H7 (cell line): ENCODE measurements at places on chromosomes 16 and 17. TPM values are rescaled to one million over a fixed set of nuclear protein-coding genes. Genes with fewer than 3 reads are reported as not detected.

The TEKT5 gene
- total RNA-seq = 0.31 TPM in 1 of 2 replicates, not detected in the other

The SLFN11 gene
- total RNA-seq = 0.21 and 0.41 TPM in 2 replicates

The NPIPA7 gene
- 1.7 and 1.8 TPM in 2 replicates for total RNA-seq

The TSNAXIP1 gene
- total RNA-seq = 0.15 and 0.21 TPM in 2 replicates

The PLA2G15 gene
- 7.5 and 10.3 TPM in 2 replicates for total RNA-seq

The PIP4K2B gene
- 48.5 and 51.7 TPM in 2 replicates for total RNA-seq

DNA sequence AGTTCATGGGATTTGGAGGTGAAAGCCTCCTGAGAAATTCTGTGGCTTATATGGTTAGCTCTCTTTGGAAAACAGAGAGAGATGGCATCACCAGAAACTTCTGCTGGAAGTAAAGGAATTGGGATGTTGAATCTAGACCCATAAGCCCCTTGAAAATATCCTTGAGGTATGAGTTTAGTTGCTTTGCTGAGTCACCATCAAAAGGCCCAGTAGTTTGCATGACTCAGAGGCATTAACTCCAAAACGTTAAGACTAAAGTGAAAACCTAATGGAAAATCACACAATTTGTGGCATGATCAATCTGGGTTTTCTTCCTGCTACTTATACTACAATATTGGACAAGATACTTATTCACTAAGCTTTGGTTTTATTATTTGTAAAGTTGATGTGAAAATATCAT, 349.2 kb upstream of the SALL1 start:
- no peak for DNase-seq

DNA sequence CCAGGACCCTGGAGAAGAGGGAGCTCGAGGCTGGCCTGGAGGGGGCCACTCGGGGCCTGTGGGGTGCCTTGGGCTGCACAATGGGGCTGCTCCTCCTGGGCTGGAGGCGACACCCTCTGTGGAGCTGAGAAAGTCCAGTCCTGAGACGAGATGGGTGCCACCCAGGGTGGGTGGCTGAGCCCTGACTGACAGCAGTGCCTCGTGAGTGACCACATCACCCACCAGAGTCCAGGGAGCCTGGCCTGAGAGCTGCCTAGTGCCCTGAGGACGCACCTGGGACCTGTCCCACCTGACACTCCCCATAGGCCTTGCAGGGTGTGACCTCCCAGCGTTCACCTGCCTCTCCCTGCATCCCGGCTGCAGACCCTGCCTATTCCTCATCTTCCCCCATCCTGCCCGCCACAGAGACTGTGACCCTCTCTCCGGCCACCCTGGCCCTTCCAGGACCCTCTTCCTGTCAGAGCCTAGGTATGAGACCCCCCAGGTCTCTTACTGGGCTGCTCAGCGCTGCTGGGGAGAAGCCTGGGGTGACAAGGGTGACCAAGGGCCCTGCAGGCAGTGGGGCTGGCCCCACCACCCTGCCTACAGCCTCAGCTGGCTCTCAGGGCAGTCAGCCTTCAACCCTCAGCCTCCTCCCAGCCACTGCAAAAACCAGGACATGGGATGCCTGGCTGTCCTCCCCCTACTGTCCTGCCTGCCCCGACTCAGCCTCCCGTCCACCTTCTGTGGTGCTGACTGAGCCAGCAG, 41.2 kb downstream of the TNFRSF13B start:
- DNase-seq = peak; percentile 30

GRCh38 chr17:44067545-44067940, 1.1 kb upstream of the LSM12 start:
- DNase-seq = no peak

DNA sequence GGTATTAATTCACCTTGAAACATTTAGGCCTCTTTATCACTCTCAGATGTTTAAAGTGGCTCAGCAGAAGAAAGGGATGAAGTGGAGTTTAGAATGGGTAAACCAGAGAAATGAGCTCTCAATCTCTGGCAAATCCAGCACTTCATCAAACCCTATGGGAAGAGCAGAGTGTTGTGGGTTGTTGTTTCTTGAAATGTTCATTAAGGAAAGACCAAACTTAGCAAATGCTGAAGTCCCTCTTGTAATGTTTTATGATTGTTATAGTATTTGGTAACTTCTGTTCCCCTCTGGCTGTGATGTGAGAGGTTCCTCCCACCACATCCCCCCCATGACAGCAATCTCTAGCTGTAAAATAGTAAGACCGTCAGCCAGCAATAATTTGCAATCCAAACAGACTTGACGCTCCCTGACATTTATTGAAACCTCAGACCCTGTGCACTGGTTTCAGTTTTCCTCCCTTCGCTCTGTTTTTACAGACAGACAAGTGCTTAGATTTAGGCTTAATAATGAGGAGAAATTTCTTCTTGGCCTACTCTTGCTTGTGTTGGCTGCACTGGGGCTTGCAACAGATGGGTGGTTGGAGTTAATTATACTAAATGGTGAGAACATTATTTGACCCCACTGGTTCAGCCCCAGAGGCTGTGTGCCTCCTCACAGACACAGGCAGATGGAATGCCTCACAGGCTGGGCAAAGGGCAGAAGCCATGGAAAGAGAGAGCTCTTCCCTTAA, 609.4 kb upstream of the SOX9 start:
- DNase-seq = no peak

GRCh38 chr17:49074851-49075540, 57.6 kb upstream of the B4GALNT2 start:
- DNase-seq = no peak

GRCh38 chr16:12669908-12670307, 133.8 kb downstream of the CPPED1 start:
- DNase-seq = no peak

DNA sequence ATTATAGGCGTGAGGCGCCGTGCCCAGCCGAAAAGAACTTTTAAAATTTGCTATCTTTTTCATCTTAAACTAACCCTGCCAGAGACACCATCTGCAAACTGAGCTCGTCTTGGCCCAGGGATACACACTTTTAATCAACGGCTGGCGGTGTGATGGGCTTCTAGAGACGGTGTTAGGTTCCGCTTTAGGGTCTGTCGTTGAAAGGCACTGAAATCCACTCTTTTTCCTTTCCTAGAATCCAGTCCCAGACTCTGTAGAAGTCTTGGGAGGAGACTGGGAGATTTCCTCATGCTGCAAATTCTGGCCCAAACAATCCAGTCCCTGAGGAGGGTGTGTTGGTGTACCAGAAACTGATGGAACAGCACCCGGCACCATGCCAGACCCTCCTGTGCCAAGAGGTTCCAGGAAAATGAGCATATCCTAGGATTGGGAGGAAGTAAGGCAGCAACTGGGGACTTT, 52.0 kb upstream of the TEX2 start:
- DNase-seq = no peak

GRCh38 chr17:15268461-15268860, 3.3 kb upstream of the PMP22 start:
- DNase-seq = no peak

DNA sequence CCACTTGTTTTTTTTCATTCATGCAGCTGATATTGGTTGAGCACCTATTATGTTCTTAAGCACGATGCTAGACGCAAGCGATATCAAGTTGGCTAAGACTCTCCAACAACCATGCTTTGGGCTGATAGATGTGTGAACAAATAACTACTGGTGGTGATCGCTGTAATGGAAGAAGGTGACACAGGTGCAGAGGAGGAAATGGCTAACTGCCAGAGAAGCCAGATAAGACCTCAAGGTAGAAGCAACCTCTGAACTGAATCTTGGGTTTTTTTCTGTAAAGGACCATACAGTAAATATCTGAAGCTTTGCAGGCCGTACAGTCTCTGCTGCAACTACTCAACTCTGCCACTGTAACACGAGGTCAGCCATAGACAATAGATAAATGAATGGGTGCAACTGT, 97.9 kb downstream of the C17orf67 start:
- no peak for DNase-seq

GRCh38 chr17:73232587-73233373, 28.9 kb downstream of the CPSF4L start:
- peak; percentile 87 for DNase-seq

DNA sequence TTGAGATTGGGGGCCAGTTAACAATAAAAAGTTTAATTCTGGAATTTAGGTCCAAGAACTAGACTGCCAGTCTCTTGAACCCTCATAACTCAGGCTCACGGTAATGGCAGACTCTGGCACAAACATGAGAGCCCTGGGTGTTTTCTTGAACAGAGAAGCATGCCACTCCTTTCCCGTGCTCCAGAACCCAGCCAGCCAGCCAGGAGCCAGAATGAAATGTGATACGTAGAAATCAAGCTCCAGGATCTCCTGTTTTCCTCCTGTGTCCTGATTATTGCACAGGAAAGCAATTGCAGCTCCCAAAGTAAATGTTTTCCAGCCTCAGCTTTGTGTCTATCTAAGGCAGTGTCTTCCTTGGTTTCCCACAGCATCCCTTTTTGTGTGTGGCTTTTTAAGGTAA, 46.2 kb upstream of the NOL11 start:
- DNase-seq = no peak

GRCh38 chr17:73356561-73357170, 44.9 kb upstream of the CDC42EP4 start:
- DNase-seq = no peak

DNA sequence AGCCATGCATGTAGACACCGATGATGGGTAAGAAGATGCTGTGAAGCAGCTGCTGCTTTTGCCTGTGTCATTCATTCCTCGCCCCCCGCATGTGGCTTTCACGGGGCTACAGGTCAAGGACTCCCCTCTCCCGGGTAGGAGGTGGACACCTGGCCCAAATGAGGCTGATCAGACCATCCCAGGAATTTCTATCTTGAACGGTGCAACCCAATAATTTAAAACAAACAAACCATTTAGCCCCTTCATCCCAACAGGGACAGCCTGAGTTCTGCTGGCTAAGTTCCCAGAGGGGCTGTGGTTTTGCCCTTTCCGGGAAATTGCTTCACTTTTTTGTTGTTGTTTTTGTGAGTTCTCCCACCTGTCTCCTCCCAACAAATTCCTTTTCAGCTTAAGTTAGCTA, 137.7 kb upstream of the CDH5 start:
- no peak for DNase-seq

DNA sequence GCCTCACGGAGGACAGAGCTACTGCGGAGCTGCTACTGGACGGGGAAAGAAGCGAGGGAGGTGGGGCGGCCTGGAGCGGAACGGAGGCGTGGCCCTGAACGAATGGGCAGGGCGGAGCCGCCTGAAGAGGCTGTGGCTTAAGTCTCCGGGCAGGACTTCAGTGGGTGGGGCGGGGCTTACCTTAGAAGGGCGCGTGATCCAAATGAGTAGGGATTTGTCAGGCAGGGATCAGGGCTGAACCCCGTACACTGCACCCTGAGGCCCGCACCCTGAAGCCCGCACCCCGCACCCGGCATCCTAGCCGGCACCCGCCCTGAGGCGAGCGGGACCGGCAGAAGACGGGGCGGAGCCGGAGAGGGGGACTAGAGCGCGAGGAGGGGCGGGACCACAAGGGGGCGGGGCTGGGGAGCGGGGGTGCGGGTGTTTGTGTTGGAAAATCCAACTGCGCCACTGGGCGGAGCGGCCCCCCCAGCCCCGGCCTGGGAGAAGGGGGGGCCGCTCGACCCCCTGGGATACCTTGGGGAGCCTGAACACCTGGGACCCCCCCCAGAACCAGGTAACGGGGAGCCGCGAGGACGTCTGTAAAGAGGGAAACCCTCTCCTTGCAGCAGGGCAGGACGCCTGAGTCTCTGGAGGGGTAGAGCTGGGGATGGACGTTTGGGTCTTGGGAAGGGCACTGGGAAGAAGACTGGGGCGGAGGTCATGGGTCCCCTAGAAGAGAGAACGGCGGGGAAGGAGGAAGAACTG, at the start of gene KDM6B:
Gene KDM6B, plus strand, starts transcription at position 423 of the 747 bp plus-strand sequence. CDS start 11,338 bp downstream, outside the sequence.
- DNase-seq = peak; percentile 95

- DNase-seq = no peak
Measured at GRCh38 chr17:60817192-60817591, 139.5 kb downstream of the BCAS3 start.

DNA sequence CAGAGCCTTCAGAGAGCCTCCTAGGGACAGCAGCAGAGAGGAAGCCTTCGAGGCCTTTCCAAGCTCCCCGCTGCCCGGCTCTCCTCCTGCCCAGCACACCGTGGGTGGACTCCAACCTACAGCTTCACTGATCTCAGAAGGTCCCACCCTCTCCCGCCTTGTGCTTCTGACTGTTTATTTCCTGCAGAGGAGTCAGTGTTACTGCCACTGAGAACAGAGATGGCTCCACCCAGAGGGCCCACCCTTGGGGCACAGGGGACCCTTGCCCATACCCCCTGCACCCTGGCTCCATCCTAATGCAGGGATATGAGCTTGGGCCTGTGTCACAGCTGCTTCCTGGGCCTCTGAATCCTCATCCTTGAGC, 52.8 kb upstream of the TOB1 start:
- no peak for DNase-seq

- peak; percentile 78 for DNase-seq
Measured at GRCh38 chr16:19907161-19907992, 22.7 kb upstream of the GPRC5B start.

GRCh38 chr16:30774367-30775130, 12.4 kb downstream of the RNF40 start:
- DNase-seq = no peak

- no peak for DNase-seq
Measured at GRCh38 chr16:87533061-87533460, 40.2 kb upstream of the ZCCHC14 start.

- no peak for DNase-seq
Measured at GRCh38 chr16:29148867-29149272, 164.0 kb downstream of the LAT start.

GRCh38 chr16:29873319-29873718, 10.3 kb upstream of the CDIPT start:
- DNase-seq = no peak

DNA sequence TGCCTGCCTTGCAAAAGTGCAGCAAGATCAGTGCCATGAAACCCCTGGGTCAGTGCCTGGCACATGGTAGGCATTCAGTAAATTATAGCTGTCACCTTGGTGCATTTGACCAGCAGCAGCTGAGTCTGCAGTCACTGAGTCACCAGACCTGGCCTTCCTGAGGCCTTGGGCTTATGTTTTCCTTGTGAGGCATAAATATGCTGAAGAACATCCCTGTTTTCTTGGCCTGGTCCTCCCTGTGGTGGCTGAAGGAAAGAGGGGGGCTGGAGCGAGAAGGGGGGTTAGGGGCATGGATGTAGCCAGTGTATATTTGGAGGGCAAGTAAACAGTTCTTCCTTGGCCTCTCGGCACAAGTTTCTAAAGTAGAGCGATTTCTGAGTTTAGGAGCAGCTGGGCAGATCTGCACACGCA, 26.5 kb downstream of the EPN2 start:
- no peak for DNase-seq

- DNase-seq = no peak
Measured at GRCh38 chr17:74435775-74436359, 4.0 kb downstream of the GPRC5C start.

GRCh38 chr16:21223787-21224186, 9.7 kb upstream of the ANKS4B start:
- peak; percentile 22 for DNase-seq
